ENCODE measurements at places on chromosomes 3 and 15. TPM values are rescaled to one million over a fixed set of nuclear protein-coding genes. Genes with fewer than 3 reads are reported as not detected.

Gene NR2F2
- 24.0 TPM for total RNA-seq

Gene CIAO2A
- total RNA-seq: 113 TPM

Gene PLAAT1
- not detected for total RNA-seq

Gene ITIH1
- total RNA-seq: not detected

Gene CASR
- not detected for total RNA-seq

Gene DISP2
- 1.9 TPM for total RNA-seq

Gene CTDSPL
- total RNA-seq: 8.9 TPM

Gene CMTM8
- total RNA-seq: 10.5 TPM

Gene FAIM
- 28.8 TPM for total RNA-seq

Gene LYSMD2
- 27.1 TPM for total RNA-seq

Gene TNFAIP8L3
- 8.9 TPM for total RNA-seq

Gene DNAH1
- 1.1 TPM for total RNA-seq

Gene CORO2B
- 3.2 TPM for total RNA-seq

Gene SNTN
- not detected for total RNA-seq

Gene CGNL1
- total RNA-seq: 1.2 TPM

Gene BAHD1
- 12.3 TPM for total RNA-seq

Gene ROPN1
- not detected for total RNA-seq

Gene SMAD6
- 23.1 TPM for total RNA-seq

Gene WWTR1
- 120 TPM for total RNA-seq

Gene RLBP1
- not detected for total RNA-seq

Gene WNT5A
- total RNA-seq: 0.82 TPM

Gene RARRES1
- total RNA-seq: 9.2 TPM

Gene CCR3
- total RNA-seq: not detected

Gene PLS1
- total RNA-seq: 11.8 TPM

Gene GAP43
- total RNA-seq: not detected

Gene PATL2
- total RNA-seq: 0.24 TPM

Gene ZNF385D
- 0.05 TPM for total RNA-seq

Gene SCAMP5
- 15.0 TPM for total RNA-seq

Gene TM4SF18
- total RNA-seq: 40.4 TPM

Gene CIB1
- total RNA-seq: 183 TPM

Gene DNAJC13
- total RNA-seq: 10.2 TPM

Gene IL1RAP
- 5.0 TPM for total RNA-seq

Gene GHRL
- total RNA-seq: 0.14 TPM

Gene TRIM42
- not detected for total RNA-seq

Gene STRIT1
- total RNA-seq: not detected

Gene EPHB3
- 0.50 TPM for total RNA-seq
